ENCODE measurements at places on chromosomes 4 and X.

- DNase-seq = no peak
These were observed 41.8 kb downstream of the RBBP7 start for GRCh38 chrX:16828124-16828908.

GRCh38 chrX:46587158-46587557 lies 13.6 kb downstream of the CHST7 start:
- no peak for DNase-seq

- DNase-seq = no peak
These were observed 1.2 kb downstream of the ENPP6 start for GRCh38 chr4:184216515-184216914.

DNA sequence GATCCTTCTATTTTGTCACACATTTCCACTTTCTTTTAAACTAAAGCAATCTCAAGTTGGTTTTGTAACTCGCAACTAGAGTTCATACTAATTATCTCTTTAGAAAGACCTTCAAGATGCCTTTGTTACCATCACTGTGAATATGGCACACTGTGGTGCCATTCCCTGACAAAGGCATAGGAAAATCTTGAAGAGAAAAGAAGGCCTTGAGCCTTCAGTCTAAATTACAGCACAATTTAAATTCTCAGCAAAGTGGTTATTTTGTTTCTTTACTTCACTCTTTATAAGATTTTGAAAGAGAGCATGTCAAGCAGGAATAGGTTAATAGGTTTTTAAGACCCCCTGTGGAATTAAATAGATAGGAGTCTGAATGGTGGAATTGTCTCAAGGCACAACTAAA lies 89.0 kb upstream of the BANK1 start:
- no peak for DNase-seq

DNA sequence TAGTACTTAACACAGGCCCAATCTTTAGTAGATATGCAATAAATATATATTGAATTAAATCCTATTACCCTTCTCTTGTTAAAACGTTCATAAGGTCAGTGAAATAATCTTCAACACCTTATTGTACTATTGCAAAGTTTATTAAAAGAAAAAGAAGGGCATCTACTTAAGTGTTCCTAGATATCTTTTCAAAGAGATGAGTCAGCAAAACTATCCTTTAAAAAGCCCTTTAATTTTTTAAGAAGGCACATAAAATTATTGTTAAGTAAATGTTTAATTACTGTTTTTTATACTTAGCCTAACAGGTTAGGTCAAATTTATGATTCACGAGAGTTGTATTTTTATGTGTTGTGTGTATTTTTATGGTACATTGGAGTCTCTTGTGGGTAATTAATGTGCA lies 77.3 kb upstream of the PPP1R2C start:
- DNase-seq = no peak

DNA sequence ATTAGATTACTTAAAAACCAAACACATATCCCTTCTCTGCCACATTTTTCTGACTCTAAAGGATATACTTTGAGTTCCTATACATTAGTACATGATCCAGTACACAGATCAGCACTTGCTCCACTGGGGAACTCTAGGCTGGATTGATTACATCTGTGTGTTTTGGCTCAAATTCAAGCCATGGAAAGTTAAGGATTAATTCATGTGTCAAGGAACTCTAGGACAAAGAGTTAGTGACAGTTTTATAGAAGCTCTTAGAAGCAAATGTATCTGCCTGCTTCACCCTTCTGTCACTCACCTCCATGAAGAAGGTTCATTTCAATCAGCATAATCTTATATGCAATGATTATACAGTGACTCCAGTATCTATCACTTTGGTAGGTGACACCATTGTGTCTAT lies 43.2 kb downstream of the SCFD2 start:
- no peak for DNase-seq

- no peak for DNase-seq
These were observed 20.2 kb upstream of the LIMCH1 start for GRCh38 chr4:41517747-41518146.

DNA sequence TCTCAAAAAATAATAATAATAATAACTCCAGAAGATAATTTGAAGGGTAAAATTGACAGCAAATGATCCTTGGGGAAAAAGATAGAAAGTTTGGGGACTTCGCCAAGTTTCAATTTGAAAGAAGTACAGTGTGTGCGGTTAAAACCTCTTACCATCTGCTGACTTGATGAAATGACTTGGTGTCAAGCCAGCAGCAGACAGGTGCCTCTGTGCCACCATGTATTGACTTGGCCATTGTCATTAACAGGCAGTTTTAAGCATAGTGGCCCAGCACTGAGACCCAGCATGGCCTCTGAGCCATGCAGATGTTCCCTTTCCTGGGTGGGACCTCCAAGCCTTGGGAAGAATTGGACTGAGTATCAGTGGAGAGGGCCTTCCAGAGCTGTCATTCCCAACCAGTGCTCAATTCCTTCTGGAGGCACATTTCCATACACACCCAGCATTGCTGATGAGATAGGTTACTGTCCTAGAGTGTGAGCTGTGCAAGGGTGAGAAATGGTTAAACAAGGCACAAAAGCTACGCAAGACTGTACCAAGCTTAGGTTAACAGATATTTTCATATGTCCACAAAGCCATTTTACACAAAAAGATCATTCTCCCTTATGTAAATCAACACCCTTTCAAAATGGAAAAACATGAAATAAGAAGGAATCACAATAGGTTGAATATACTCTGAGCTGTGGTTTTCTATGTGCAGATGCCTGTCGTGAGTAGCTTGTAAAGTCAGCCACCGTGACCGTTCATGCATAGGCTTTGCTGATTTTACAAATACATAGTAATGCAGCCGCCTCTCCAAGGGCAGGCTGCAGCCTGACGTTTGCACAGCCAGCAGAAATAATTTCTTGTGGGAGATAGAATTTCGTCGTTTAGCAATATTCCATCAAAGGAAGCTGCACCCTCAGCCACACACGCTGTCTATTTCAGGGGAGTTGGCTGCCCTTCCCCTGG lies 59.4 kb upstream of the FBXW7 start:
- DNase-seq = no peak

GRCh38 chr4:101693842-101694398 lies 96.6 kb upstream of the BANK1 start:
- peak; percentile 0 for DNase-seq

- DNase-seq = no peak
These were observed 346.6 kb upstream of the TENM3 start for GRCh38 chr4:181896614-181897013.

GRCh38 chrX:10055430-10055829 lies 88.3 kb downstream of the CLDN34 start:
- DNase-seq = no peak

- no peak for DNase-seq
These were observed 422.2 kb downstream of the PDHA2 start for GRCh38 chr4:96262057-96262456.

DNA sequence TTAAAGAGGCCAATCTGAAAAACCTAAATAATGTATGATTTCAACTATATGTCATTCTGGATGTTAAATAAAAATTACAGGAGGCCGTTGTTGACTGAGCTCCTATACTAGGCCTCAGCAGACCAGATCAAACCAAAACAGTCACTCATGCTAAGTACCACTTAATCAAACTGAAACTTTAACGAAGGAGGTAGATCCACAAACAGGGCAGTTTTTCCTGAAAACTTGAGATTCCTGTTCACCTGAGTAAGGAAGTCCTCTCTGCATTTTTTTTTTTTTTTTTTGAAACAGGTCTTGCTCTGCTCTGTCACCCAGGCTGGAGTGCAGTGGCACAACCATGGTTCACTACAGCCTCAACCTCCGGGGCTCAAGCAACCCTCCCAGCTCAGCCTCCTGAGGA lies 27.7 kb downstream of the MANBA start:
- DNase-seq = no peak

DNA sequence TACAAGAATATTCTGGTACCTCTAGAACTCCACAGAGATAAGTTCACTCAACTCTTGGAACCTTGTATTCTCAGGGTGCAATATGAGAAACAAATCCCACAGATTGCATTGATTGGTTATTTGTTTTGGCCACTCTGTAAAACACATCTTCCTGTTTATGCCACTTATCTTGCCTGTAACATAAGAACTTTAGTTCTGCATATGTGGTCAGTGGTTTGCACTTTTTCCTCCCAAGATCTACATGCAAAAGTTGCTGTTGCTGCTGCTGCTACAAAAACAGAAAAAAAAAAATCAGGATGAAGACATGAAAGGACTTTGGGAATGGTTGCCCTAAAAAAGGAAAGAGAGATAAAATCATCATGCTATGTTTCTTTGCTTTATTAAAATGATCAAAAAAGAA lies 9.6 kb downstream of the ODAPH start:
- DNase-seq = no peak

GRCh38 chr4:150206265-150206664 lies 128.0 kb downstream of the DCLK2 start:
- DNase-seq = no peak
